ENCODE measurements at places on chromosomes 1 and 21.

DNA sequence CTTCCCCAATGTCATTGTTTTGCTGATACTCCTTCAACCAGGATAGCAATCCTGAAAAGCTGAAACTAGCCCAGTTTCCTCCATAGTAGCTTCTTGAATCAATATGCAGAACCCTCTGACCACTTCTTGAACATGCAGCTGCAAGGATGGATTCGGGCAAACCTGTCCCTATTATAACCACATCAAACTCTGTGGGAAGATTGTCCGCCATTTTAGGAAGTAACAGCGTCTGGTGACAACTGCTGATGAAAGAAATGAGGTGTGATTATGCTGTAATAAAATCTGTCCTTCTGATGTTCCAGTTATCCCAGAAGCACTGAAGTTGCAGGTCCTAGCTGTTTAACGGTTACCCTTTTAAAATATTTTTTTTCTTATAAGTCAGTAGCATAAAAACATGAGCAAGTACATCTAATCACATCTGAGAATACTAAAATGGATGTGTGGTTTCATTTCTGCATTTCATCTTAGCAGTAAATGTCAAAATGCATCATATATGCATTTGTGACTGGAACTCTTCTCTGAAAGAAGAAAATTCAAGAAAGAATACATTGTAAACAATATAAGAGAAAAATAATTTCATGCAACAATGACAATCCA is 4.5 kb downstream of the CHML start:
- DNase-seq: no peak

GRCh38 chr1:121445679-121446078 is 260.9 kb downstream of the SRGAP2C start:
- no peak for DNase-seq

DNA sequence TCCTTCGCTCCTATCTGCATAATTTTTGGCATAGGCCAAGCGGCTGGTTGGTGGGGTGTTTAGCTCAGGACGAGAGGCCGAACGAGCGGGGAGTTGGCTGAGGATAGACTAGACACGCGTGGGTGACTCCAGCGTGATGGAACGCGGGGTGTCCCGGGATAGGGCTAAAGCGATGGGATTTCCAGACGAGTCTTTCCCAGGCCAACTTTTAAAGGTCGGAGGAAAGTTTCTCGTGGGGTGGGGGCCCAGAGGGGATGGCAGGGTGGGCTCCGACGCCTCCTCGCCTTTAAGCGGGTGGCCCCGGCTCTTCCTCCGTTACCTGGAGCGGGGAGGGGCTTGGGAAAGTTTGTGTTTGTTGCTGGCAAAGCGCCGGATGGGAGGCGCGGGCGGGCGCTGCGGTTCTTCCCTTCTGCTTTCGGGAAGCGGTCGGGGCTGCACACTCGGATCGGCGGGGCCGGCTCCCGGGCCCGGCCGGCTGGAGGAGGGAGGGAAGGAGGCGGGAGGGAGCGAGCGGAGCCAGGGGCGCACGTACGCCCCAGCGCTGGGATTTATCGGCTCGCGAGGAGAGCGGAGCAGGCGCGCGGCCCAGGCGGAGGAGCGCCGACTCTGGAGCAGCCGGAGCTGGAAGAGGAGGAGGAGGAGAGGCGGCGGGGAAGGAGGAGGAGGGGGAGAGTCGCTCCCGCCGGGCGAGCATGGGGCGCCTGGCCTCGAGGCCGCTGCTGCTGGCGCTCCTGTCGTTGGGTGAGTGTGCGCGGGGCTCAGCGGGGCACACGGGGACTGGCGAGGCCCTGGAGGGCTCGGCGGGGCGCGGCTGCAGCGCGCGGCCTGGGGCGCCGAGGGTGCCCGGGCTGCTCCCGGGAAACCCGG is at the start of gene PTGFRN:
Gene PTGFRN, plus strand, starts transcription at position 405 of the 867 bp plus-strand sequence. Its CDS starts 288 bp downstream, at position 693.
- no peak for DNase-seq

DNA sequence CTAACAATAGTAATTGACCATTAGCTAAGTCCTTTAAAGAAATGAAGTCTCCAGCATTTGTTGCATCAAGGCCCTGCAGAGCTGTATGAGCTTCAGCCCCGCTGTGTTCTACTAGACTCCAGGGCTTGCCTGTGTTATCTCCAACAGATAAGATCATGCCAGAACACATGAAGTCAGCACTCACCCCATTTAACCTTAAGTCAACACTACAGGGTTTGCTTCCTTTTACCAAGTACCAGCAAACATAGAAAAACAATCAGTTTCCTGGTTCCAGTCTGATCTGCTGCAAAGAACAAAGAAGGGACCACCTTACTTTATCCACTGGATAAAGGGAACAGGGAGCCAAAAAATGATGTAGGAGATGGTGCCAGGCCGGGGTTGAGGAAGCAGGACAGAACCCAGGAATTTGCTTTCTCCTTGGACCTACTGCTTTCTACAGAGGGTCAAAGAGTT is 41.3 kb upstream of the ENAH start:
- peak; percentile 99 for DNase-seq

DNA sequence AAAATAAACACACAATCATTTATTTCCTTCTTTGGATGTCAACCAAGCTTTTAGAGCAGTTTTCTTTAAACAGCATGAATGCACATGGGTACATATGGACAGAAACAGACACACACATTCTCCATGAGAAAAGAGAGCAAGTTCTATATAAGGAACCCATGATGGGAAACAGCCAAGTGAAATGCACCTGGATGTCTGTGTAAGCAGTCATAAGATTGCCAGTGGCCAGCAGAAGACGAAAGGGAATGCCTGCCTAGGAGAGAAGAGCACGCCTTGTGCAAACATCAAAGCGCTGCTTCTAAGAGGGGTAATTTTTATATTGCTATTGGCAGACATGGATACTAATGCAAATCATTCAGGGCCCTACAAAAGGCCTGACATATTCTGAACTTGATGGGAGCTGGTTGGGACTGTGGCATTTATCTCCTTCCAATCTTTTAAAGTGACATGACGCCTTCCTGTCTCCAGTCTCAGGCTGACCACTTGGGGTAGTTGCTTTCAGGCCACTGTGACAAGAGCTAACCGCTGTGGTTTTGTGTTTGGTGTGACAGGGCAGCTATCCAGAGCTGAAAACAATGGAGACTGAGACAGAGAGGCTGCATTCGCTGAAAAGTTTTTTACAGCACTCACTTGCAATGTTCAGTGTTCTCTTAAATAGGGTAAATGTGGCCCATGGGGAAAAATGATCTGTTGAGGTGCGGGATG is 75.0 kb upstream of the DPT start:
- peak; percentile 91 for DNase-seq

DNA sequence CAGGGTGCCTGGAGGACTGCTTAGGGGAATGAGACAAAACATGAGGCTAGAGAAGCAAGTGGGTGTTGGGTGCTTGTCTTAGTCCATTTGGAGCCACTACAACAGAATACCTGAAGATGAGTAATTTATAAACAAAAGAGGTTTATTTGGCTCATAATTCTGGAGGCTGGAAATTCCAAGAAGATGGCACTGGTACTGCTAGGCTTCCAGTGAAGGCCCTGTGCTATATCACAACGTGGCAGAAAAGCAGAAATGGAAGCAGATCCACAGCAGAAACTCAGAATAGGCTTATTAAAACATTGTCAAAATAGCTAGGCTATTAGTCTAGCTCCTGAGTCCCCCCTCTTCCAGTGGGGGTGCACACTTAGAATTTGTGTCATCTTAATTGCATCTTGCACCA is 701.7 kb downstream of the RWDD3 start:
- no peak for DNase-seq

DNA sequence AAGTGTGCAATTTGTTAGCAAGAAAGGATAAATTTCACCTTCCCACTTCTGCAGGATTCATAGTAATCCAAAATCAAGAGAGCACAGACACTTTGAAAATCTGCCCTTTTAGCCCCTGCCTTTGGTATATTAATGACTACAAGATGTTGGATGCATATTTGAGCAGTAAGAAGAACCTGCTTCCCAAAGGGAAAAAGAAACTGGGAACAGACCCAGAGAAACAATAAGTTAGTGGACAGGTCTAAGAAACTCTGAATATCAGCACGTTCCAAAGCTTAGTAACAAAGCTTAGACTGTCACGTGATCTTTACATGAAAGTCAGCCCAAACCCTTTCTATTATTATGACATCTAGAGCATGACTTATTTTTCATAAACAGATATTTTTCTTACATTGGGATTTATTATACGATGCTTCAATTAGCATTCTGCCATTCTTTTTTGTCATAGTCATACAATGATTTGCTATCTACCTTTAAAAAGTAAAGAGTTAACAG is 390.9 kb upstream of the ADGRL2 start:
- no peak for DNase-seq

DNA sequence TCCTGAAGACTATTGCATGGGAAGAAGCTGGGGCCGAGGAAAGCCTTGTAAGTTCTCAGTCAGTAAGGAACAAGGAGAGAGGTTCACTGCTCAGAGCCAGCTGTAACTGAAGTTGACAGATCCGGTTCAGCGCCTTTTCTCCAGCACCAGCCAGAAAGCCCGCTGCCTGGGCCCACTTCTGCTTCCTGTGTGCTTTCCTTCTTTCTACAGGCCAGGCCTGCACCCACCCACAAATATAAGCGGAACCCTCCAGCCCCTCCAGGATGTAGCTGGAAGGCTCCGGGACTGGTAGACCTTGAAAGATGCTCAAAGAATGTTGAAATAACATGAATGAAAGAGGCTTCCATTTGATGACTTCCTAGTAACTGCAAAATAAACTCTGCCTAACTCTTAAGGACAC is 38.8 kb downstream of the PARP1 start:
- DNase-seq: no peak
